ENCODE measurements at places on chromosomes 13 and 19.

- DNase-seq: no peak
These were observed 199.2 kb downstream of the NALCN start for GRCh38 chr13:101217086-101217485.

DNA sequence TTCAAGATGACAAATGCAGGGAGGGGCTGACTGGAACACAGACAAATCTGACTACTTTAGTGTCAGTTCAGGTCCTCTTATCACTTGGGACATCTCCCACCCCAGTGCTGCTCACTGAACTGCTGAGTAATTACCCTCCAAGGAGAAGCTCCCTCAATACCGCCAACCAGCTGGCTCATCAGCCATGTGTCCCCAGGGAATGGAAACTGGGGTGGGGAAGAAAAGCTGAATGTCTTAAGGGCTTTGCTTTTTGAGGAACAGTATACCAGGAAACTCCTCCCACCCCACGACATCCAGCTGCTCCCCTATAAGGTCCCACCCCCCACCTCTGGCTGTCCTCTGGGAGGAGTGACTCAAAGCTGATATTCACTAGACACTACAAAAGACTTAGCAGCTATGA lies 2.0 kb downstream of the ZNF823 start:
- DNase-seq: peak; percentile 39

DNA sequence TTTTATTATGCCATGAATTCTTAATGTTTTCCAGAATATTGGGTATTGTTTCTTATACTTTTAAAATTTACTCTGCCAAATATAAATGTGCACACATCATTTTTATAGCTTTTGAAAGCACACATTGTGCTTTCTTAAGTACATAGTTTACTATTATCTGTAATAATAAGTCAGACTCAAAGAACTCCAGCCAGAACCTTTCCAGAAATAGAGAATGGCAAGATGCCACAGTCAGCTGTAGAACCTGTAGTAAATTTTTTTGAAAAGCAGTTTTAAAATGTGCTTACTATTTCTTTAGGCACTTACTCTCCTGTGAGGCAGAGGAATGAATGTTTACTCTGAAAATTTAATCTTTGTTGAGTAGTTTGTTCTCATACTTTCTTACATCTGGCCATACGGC lies 1287.1 kb downstream of the PCDH9 start:
- no peak for DNase-seq

DNA sequence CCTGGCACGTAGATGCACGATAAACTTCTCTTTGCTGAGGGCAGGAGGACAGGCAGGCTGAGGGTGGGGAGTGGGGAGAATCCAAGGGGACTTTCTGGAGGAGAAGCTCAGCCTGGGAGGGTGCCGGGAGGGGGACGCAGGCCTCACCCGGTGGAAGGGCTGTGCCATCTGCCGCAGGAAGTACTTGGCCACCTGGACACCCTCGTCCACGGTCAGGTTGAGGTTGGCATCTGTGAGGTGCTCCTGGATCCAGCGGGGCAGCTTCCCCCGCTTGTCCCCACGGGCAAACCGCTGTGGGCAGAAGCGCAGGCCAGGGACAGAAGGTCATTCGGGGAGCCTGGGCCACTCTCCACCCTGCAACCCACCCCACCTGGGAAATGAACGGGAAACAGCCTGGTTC lies 11.5 kb downstream of the KLC3 start:
- DNase-seq: no peak

GRCh38 chr13:54387625-54388024 lies 1359.0 kb downstream of the OLFM4 start:
- DNase-seq: no peak

DNA sequence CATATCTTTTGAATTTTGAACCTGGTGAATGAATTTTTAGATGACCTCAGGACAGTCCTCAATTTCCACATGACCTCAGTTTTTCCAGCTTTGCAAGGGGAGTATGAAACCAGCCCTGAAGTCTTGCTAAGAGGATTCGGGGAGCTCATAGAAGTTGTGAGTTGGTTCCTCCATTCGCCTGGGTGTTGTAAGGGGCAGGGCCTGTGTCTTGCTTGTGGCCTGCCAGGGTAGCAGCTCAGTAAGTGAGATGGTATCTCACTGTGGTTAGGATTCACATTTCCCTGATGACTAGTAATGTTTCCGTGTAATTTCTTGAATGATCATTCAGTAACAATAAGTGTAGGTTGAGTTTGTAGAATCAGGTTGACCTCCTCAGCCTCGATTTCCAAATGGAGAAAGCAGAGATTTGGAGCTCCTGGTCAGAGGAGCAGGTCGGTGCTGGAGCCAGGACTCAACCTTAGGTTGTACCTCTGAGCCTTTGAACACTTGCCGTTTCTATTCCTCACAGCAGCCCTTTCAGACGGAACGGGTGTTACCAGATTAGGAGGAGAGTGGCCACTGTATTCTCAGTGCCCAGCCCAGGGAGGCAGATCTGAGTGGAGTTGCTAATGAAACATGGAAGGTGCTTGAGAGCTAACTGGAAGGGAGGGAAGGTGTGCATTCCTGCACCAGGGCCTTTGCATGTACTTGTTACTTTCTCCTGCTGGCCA lies 14.6 kb downstream of the NACC1 start:
- no peak for DNase-seq

DNA sequence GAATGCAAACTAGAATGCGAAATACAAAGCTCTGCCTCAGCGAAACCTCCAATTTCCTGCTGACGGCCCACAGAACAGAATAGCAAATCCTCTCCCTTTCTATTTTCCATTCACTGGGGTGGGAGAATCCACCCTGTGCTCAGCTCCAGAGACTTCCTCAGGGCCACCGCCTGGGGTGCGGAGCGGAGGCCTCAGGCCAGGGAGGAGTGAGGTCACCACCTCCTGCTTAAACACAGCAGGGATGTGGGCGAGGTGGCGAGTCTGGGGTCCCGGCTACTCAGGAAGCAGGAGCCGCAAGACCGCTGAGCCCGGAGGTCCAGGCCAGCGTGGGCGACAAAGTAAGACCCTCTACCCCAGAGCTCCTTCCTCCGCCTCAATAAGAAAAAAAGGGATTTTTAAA lies 666 bp upstream of the ZNF320 start:
- DNase-seq: no peak

DNA sequence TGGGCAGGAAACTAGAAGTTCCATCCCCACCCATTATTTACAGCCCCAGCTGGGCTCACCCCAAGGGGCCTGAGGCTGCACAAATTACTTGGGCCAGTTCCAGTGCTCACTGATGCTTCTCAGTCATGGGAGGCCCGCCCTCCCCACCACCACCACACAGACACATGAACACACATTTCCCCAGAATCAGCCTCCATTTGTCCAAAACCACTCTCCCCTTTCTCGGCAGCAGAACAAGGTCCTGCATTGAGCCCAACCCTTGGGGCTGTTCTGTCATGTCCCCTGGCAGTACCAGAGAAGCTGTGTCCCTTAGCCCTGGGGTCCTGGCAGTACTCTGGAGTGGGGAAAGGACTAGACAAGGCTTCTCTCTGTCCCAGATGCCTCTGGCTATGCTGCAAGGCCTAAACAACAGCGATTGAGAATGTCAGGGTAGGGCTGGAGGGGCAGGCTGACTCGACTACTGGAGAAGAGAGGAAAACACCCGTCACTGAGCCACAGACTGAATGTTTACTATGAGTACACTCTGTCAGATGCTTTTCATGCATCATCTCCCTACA lies 21.8 kb downstream of the SAMD4B start:
- DNase-seq: no peak

GRCh38 chr19:4086411-4086867 lies 19.7 kb upstream of the ZBTB7A start:
- DNase-seq: no peak

GRCh38 chr13:22777207-22777606 lies 403.6 kb upstream of the SGCG start:
- DNase-seq: no peak

DNA sequence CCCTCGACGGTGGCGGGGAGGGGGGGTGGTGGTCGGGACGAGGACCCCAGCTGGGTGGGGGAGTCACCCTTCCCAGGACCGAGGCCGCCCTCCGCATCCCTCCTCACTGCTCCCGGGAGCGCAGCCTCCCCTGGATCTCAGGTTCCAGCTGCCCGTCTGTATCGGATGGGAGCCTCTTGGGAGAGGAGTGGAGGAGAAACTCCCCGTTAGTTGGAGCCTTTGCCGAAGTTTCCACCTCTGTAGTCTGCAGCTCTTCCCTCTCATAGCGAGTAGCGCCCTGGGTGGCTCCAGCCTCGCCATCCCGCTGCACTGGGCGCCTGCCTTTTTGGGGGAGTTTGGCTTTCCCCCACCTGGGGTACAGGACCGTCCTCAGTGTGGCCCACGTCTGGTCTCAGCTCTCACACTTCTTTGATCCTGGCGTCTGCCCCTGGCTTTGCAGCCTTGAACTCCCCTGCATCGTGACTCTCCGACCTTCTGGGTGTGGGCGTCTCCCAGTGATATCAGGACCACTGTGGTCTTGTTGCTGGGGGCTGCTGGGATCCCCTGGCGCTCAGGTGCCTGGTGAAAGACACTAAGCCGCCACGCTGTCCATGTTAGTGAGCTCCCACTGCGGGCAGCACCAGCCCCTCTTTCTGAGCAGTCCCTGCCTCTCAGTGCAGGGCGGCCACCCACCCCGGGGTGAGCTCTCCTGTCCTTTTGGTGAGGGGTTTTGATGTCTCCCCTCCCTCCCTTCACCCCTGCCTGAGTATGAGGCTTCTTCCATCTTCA lies 1.1 kb downstream of the CNOT3 start:
- no peak for DNase-seq

DNA sequence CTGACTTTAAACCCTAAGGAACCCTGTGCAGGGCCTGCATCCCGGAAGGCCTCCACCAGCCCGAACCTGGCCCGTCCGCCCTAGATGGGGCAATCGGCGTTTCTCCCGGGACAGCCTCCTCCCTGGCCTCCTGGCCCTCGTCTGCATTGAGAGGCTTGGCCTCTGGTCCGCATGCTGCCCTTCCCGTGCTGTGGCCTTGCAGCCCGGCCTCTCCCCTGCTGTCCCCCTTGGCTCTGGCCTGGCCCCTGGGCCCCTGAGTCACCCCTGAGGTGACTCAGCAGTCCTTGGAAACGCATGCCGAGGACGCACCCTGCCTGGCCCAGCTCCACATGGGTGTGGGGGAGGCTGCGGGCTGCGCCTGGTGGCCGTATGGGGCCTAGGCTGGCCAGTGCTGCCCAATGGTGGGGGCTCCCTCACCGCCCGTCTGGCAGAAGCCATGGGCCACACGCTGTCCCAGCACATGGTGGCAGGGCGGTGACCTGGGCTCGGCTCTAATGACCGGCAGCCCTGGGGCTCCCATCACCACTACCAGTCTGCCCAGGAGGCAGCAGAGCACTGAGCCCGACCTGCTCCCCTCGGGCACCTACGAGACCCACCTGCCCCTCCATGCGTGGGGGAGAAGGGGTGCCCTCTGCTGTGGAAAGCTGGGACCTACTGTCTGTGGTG lies 25.7 kb downstream of the SH3GL1 start:
- peak; percentile 47 for DNase-seq

DNA sequence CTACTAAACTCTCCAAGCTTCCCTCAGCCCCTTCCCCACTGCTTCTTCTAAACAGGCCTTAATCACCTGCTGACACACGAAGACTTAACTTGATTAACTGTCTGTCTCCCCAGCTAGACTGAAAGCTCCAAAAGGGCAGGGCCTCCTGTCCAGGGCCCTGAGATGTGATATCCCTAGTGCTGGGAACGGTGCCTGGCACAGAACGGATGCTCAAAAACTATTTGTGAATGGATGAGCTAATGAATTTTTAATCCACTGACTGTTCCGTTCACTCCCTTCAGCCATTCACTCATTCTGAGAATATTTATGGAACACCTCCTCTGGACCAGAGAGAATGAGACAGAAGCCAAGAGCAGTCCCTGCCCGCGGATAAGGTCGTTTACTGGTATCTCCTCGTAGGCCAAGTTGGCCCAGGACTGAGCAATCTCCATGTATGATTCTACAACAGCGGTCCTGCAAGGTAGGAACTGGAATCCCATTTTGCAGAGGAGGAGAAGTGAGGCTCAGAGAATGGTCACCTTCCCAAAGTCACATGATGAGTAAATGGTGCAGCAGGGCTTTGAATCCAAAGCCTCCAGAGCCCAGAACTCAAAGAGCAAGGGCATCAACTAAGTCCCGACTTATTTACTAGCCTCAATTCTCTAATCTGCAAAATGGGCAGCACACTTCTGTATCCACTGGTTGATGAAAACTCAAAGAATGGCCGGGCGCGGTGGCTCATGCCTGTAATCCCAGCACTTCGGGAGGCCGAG lies 3.4 kb downstream of the DMWD start:
- DNase-seq: no peak

DNA sequence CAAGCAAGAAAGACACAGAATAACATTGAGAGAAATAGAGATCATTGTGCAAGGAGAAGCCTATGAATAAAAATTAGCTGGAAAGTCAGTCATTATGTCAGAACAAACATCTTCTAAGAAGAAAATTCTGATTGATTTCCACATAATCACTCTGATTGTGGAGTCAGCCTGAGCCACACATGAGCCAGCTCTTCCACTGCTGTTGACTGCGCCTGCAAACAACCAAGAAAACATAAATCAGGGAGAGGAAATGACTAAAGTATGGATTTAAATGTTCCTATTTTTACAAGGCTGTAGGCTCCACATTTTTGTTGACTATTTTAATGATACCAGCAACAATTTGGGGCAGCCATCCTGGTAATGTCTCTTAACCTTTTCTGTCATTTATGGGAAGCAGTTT lies 962.3 kb downstream of the EFNB2 start:
- no peak for DNase-seq

GRCh38 chr19:40219721-40220276 lies 1.6 kb upstream of the TTC9B start:
- DNase-seq: no peak

DNA sequence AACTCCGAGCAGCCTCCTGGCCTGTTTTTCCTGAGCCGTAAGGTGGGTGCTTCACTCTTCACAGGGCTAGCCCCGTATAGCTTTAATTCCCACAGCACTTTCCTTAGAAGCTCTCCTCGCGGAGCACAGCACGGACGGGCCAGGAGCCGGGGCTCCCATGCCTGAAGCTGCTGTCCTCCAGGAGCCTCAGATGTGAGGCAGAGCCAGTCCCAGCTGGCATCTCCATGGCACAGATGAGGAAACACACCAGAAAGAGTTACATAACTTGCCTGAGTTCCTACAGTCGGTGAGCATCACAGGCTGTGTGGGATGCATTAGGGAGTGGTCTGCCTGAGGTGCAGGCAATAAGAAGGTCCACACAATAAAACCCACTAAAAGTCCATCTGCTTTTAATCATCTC lies 118.5 kb downstream of the ATP8A2 start:
- no peak for DNase-seq

DNA sequence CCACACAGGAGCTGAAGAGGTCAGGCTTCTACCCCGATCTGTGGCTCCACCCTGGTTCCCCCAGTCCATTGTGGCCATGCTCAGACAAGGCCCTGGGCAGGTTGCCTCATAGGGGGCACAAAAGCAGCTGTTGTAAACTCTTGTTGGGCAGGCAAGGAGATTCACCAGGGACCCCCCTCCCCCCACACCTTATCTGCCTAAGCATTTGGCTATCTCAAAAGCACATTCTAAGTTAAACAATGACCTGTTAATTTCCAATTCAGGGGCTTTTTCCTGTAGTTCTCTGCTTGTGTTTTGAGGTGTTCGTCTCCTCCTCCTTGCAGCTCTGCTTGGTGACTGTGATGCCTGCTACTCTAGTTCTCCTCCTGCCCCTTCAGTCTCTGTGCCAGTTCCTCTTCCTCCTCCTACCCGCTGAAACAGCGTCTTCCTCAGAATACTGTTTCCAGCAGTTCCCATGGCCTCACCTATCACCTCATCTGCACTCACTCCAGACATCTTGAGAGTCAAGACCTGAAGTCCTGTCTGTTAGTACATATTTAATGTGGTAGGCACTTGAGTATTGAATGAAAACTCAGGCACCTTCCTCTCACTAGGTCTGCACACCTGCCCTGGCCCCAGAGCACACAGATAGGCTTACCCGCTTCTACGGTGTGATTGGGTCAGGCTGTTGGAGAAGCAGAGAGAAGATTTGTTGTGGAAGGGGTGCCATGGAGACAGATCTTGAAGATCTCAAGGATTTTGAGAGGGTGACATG lies 31.7 kb downstream of the SPATA13 start:
- DNase-seq: peak; percentile 58
